ENCODE measurements at places on chromosomes 3 and 15.

- no peak for DNase-seq
These were observed 73.9 kb downstream of the CPN2 start for GRCh38 chr3:194277104-194277785.

- DNase-seq, result no peak
These were observed 30.0 kb upstream of the ZNF280D start for GRCh38 chr15:56763141-56763895.

- DNase-seq, result no peak
These were observed 44.0 kb upstream of the CD96 start for GRCh38 chr3:111498022-111498421.

- no peak for DNase-seq
These were observed 884 bp upstream of the GLYCTK start for GRCh38 chr3:52286777-52287110.

- no peak for DNase-seq
These were observed 644.1 kb upstream of the ARRDC4 start for GRCh38 chr15:97316362-97316761.

- DNase-seq, result no peak
These were observed 110.8 kb upstream of the ICE2 start for GRCh38 chr15:60589728-60590127.

DNA sequence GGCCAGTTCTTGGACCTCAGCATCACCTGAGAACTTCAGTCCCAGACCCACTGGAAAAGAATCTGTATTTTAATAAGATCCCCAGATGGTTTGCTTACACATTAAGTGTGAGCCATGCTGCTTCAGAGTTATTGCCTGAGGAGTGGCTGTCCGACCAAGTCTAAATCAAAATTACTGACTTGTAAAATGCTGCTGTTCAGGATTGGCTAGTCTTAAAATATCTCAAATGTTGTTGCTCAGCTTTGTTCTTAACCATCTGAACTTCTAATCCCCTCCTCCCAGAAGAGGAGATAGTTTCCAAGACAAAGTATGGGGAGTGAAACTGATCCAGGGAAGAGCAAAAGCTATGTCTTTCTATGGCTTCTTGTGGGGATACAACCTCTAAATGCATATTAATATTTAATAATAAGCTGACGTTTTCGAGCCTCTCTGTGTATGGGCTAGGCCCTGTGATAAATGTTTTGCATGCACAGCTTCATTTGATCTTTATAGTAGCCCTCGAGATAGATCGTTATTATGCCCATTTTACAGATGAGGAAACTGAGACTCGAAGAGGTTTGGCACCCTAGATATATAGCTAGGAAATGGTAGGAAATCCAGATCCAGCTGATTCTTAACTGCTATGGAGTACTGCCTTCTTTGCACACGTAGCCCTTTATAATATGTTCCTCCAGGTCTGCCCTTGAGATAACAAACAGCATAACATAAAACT is 52.2 kb downstream of the DNASE1L3 start:
- DNase-seq, result no peak
